RPMI7951 (cell line): ENCODE measurements at places on chromosomes 12 and 14. TPM values are rescaled to one million over a fixed set of nuclear protein-coding genes. Genes with fewer than 3 reads are reported as not detected.
A peak's percentile ranks its signal among the peaks of the same experiment; 100 is the strongest.

DNA sequence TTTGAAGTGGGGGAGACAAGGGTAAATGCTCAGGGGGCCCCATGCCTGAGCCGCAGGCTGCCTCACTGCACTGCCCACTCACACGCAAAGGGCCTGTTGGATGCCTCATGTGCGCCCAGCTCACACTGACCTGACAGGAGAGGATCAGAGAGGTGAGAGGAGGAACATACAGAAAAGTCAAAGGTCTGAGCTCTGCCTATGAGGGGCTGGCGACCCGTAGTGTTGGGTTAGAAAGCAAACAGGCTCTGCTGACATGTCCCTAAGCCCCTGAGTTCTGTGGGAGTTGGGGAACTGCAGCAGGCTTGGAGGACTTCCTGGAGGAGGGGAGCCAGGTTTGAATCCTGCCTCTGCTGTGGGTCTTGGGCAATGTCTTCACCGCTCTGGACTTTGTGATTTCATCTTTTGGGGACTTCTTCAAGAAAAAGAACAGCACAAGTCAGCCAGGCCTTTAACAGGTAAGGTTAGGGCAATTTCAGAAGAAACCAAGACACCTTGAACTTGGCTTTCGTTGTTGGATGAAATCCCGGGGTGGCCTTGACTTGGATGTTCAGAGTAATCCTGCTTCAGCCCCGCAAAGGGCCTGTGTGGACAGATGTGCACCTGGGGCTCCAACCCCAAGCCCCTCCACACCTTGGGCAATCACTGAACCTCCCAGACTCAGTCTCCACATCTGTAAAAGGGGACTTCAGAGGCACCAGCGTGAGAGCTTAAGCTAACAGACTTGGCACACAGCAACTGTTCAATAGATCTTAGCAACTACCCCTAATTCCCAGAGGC is 116.8 kb downstream of the SCARB1 start:
- DNase-seq: no peak

GRCh38 chr12:28268608-28269229 is 78.5 kb downstream of the CCDC91 start:
- no peak for DNase-seq

- peak; percentile 42 for DNase-seq
These were observed 582 bp downstream of the SGPP1 start for GRCh38 chr14:63727231-63727735.

GRCh38 chr14:105107781-105108515 is 42.7 kb upstream of the GPR132 start:
- DNase-seq: no peak

Gene OASL
- total RNA-seq: 2.9 and 3.0 TPM in 2 replicates

Gene ZNF268
- 25.8 and 28.4 TPM in 2 replicates for total RNA-seq

Gene CPNE6
- not detected in 2 replicates for total RNA-seq

Gene FOXA1
- not detected in 2 replicates for total RNA-seq

- DNase-seq: peak; percentile 40
These were observed 2.3 kb downstream of the OTUB2 start for GRCh38 chr14:94028450-94028826.

Gene NTN4
- total RNA-seq: 1.4 and 3.1 TPM in 2 replicates

DNA sequence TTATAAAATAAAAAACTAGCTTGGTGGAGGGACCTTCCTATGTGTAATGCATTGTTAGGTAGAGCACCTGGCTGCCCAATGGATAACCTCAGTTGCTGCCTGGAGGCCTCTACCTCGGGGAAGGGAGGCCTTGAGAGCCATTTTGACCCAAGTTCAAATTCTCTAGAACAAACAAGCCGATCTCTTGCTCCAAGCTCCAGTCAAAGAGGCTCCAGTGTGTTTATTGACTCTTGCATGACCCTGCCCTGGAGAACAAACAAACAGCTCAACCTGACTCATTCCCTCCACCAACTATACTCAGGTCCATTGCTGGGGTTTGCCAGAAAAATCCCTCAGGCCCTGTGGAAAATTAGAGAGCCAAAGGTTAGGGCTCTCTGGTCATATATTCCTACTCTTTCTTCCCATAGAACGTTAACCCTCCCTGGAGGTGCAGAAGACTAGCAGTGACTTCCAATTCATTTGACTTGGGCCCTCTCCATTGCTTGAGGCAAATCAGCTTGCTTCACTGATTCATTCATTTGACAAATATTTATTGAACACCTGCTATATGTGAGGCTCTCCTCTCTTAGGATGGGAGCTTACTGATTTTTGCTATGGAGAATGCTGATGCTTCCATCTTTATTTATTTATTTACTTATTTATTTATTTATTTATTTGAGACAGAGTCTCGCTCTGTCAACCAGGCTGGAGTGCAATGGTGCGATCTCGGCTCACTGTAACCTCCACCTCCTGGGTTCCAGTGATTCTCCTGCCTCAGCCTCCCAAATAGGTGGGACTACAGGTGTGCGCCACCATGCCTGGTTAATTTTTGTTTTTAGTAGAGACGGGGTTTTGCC is 73.7 kb upstream of the CISTR start:
- peak; percentile 55 for DNase-seq

GRCh38 chr14:69606258-69607184 is 4.9 kb upstream of the SUSD6 start:
- no peak for DNase-seq

Gene PRH2
- total RNA-seq: not detected in 2 replicates

DNA sequence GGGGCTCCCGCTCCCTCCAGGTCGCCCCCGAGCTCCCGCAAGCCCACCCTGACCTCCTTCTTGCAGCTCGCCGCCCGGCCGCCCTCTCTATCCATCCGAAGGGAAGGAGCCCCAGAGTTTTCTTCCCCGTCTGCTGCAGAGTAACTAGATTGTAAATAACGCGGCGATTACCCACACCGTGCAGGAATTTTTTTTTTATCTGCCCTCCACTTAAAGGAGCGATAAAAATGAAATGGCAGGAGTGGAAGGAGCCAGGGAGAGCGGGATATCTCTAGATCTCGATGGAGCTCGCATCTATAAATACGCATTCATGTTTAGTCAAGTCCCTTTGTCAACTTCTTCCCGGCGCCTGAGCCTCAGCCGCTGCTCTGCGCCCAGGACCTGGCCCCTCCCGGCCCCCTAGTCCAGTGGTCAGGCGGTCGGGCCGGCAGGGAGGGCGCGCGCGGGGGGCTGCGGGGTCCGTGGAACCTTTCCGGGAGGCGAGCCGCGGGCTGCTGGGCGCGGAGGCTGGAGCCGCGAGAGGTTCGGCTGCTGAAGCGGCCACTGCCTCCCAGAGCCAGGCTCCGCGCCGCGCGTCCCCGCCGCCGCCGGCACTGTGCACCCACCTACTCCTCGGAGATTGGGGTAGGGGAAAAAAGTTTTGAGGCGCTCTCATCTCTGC is 386.0 kb downstream of the BCAT1 start:
- peak; percentile 25 for DNase-seq

DNA sequence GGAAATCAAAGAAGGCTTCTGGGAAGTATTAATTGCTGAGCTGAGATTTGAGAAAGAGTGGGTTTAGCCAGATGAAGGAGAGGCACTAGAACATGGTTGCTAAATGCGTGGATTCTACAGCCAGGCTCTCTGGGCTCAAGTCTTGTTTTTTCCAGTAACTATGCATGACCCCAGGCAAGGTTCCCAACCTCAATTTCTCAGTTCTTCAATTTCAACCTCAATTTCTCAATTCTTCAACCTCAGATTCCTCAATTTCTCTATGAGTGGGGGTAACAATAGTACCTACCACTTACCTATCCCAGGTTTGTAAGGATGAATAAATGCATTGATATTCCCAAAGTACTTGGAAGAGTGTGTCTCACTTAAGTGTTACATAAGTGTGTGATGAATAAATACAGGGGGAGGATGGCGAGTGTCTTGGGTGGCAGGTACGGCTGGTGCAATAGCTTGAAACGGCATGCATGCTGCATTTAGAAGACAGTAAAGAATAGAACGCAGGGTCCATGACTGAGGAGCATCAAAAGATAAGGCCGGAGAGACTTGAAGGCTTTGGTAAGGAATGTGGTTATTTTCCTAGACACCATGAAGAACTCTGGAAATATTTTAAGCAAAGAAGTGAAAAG is 149.1 kb upstream of the ATP2B1 start:
- DNase-seq: no peak

DNA sequence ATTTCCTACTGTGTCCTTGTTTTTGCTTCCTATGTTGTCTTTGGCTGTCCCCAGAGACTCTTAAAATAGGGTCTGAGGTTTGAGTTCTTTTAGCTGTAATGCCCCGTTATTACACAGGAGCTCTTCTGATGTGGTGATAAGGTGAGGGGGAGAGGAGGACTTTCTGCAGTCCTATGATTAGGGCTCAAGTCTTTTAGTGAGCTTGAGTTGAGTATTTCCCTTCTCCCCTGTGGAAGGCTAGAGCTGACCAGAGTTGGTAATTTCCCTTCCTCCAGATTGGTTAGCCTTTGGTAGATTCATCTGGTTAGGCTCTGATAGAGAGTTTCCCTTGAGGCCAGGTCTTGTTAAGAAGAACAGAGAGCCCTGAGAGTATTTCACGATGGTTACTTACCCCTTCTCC is 4.3 kb upstream of the HIF1A start:
- DNase-seq: no peak

DNA sequence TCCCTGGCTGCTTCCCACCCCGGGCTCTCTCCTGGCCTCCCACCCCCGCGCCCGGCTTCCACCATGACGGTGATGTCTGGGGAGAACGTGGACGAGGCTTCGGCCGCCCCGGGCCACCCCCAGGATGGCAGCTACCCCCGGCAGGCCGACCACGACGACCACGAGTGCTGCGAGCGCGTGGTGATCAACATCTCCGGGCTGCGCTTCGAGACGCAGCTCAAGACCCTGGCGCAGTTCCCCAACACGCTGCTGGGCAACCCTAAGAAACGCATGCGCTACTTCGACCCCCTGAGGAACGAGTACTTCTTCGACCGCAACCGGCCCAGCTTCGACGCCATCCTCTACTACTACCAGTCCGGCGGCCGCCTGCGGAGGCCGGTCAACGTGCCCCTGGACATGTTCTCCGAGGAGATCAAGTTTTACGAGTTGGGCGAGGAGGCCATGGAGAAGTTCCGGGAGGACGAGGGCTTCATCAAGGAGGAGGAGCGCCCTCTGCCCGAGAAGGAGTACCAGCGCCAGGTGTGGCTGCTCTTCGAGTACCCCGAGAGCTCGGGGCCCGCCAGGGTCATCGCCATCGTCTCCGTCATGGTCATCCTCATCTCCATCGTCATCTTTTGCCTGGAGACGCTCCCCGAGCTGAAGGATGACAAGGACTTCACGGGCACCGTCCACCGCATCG is 1.8 kb downstream of the KCNA1 start:
- DNase-seq: no peak

DNA sequence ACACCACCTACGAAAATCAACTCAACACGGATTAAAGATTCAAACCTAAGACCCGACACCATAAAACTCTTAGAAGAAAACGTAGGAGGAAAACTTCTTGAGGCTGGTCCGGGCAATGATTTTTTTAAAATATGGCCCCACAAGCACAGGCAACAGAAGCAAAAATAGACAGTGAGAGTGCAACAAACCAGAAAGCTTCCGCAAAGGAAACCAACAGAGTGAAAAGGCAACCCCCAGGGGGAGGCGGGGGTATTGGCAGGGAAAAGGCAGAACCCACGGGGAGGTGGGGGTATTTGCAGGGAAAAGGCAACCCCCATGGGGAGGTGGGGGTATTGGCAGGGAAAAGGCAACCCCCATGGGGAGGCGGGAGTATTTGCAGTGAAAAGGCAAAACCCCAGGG is 20.5 kb upstream of the FBRSL1 start:
- DNase-seq: no peak

- peak; percentile 18 for DNase-seq
These were observed 310.1 kb downstream of the ETNK1 start for GRCh38 chr12:22935090-22935489.

DNA sequence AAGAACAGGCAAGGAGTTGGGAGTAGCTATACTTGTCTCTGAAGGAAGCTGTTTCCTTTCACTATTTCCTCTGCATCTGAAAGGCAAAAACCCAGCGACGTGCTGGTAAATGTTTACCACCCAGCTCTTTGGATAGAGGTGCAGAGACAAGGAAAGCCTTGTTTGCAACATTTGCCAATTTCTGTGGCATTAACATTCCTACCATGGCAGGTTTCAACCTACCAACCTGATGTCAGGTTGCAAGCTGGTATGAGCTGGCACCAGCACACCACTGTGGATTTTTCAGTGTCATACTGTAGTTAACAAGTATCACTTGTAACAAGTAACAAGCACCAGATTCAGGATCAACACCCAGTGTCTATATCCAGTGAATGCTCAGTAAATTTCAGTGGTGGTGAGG is 294.8 kb upstream of the TMPO start:
- DNase-seq: no peak
